ENCODE measurements at places on chromosomes 5 and 9.
A peak's percentile ranks its signal among the peaks of the same experiment; 100 is the strongest.

DNA sequence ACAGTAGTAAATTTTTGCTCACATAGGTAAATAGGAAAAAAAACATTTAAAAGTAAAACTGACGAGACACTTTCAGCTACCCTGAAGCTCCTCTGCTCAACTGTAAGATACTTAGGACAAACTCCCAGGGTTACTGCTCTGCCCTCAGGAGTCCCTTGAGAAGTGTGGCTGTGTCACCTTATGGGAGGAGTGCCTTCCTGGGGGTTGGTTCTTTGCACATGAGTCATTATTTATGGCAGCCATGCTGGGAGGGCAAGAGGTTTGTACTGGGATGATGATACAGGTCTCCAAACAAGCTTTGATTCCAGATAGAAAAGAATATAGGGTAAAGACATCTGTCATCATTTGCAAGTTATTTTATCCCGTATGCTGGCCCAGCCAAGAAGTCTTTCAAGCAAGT is 45.9 kb downstream of the TTC1 start:
- DNase-seq = no peak

DNA sequence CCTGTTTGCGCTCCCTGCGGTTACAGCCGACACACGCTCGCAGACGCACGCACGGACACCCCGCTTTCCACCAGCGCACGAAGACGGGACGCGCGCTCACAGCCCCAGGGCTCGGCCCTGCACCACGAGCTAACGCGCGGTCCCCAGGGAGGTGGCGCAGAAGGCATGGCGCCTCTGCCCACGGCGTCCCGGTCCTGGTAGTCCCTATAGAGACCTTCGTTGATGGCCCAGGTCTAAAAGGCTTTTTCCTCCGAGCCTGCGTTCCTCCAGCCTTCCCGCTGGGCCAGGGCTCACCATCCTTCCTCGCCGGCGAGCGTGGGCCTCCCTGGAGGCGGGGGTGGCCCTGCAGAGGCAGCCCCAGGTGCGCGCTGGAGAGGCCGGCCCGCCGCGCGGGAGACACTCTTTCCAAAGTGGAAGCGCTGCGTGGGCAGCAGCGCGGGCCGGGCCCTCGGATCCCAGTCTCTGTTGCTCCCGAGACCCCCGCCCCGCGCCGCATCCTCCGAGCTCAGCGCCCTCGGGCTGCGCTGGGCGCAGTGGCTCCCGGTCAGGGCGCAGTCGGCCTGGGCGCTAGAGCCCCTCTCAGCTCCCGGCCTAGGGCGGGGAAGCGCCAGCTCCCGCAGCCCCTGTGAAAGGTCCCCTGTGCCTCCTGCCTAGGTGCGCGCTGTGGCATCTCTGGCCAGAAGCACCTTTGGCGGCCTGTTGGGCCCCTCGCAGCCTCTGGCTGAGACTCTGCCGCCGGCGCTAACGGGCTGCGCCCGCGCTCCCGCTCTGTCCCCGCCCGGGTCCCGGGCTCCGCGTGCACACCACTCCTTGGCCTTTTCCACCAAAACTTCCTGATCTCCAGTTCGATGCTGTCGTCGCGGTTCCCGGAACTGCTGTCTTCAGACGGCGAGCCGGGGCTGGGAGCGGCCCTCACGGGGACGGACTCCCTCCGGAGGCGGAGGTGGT is 31.9 kb upstream of the FANCC start:
- no peak for DNase-seq

DNA sequence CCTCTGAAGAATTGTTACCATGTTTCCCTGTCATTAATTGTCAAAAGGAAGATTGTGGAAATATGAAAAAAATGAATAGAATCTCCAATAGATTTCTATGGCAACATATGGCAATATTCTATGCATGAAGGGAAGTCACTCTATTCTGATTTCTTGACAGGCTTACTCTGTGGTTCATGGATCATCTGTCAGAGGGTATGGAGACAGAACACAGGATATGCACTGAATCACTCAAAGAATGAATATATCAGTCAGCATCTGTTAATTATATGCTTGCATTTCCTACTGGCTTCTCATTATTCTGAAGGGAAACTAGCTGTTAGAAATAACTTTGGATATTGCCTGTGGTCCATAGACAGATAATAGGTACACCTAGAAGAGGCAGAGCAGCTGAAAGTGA is 918.9 kb downstream of the DTWD2 start:
- no peak for DNase-seq

DNA sequence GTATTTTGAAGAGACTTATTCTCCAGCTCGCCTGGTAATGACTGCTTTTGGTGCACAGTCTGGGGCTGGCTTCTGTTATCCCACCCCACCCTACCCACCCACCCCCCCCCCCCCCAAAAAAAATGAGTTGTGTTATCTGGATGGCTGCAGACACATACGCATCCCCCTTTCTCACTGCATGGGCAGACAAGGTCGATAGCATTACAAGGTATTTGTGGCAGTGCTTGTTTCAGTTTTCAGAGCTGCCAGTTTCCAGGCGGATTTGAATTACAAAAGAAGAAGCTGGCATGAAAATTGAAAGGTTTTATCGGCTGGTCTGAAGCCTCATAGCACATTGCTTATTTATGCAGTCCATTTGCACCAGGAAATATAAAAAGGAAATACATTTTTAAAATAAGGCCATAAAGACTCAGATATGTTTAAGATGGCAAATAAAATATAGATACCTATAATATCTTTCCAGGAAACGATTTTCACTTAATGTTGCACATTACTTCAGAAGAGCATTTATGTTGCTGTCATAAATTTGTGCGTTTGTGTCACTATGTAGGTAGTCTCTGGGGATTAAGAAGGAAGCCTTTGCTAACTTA is 85.1 kb upstream of the GRHPR start:
- peak; percentile 14 for DNase-seq
